Astrocyte (in vitro differentiated cells and primary cell): ENCODE measurements at places on chromosomes 5 and 9. TPM values are rescaled to one million over a fixed set of nuclear protein-coding genes. Genes with fewer than 3 reads are reported as not detected.
A peak's percentile ranks its signal among the peaks of the same experiment; 100 is the strongest.

GRCh38 chr5:78778538-78778937 is 130.0 kb upstream of the LHFPL2 start:
- H3K27me3 ChIP-seq = no peaks in the 10 kb centered on the region
- peak; percentile 81 for DNase-seq
- H3K27ac ChIP-seq = no peak overlapping the region
- peaks cover 16% of the 10 kb centered on the region for H3K4me1 ChIP-seq

DNA sequence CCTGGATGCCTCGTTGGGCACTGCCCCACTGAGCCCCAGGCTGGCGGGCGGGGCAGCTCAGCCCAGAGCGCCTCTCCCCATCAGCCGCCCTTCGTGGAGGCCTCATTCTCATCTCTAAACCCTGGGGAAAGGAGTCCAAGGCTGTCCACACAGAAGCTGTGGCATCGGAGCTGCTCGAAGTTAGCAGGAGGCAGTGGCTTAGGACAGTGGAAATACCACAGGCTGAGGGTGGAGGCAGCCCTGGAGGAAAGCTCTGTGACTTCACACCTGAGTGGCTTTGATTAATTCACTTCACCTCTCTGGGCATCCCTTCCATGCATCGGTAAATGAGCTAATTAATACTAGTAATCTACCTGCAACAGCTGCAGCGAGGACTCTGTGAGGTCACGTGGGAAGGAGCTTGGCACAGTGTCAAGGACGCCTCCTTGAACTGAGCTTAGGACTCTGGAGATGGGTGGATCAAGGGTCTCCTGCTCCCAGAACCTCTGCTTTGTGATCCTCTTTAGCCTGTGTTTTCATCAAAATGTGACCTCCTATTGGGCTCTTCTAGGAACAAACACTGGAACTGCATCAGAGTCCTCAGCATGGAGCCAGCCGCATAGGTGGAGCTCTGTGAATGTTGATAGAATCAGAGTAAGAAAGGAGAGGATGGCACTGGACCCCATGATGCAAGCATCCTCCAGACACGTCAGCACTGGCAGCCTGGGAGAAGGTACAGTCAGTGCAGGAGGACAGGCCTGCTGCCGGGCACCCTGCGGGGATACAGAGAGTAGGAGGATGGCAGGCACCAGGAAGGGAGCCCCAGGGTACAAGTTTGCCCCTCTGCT is 842 bp upstream of the ANGPTL2 start:
- no peaks in the 10 kb centered on the region for H3K36me3 ChIP-seq
- peaks cover 18% of the 10 kb centered on the region for H3K4me1 ChIP-seq
- no peak for DNase-seq
- H3K27ac ChIP-seq = no peak overlapping the region

- no peak for DNase-seq
- no peaks in the 10 kb centered on the region for H3K27me3 ChIP-seq
- H3K4me3 ChIP-seq = no peak overlapping the region
- no peak overlapping the region for H3K27ac ChIP-seq
- H3K4me1 ChIP-seq = no peaks in the 10 kb centered on the region
Observed at GRCh38 chr5:42929871-42930270, 110.2 kb downstream of the ANXA2R start.

DNA sequence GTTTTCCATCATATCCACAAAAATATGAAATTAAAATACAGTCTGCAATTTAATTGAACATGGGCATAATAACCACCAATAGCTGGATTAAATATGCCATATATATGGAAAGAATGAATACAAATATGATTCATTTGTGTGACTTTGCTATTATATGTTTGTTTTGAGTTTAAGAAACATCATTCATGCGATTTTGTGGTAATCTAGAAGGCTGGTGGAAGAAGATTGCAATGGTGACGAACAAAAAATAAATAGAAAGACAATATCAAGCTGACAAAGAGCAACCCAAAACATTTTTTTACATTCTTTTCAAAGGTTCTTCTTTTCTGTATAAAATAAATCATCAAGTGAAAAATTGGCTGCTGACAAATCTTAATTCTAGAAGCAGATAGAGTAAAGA is 610.0 kb downstream of the MAT2B start:
- no peak overlapping the region for H3K4me3 ChIP-seq
- no peaks in the 10 kb centered on the region for H3K27me3 ChIP-seq
- H3K27ac ChIP-seq = no peak overlapping the region
- H3K36me3 ChIP-seq = no peaks in the 10 kb centered on the region

GRCh38 chr9:126450668-126451205 is 124.1 kb downstream of the MVB12B start:
- H3K4me1 ChIP-seq = peaks cover 5% of the 10 kb centered on the region
- no peaks in the 10 kb centered on the region for H3K27me3 ChIP-seq
- no peak overlapping the region for H3K27ac ChIP-seq

DNA sequence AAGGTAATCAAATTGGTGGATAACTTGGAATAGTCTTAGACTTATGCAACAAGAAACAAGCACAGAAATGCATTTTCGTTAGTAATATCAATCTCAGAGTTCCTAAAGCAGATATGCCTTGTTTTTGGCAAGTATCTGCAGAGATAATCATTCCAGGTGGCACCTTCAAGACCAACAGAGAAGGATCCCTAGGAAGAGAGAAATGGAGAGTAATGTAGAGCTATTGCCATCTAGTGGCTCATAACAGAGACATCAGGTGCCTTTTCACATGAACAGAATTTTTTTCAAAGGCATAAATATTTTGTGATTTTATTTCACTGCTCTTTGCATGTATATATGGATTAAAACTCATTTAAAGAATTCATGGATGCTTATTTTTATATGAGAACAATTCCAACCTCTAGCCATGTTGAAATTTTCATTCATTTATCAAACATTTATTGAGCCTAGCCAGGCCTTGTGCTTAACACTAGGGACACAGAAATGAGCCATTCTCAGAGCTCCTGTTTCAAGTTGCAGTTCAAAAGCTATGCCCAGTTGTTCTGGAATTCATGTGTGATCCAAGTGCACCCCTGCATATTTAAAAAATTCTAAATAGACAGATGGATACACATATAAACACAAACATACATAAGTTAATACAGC is 117.5 kb upstream of the OR13F1 start:
- H3K4me1 ChIP-seq = no peaks in the 10 kb centered on the region
- no peaks in the 10 kb centered on the region for H3K27me3 ChIP-seq
- H3K36me3 ChIP-seq = no peaks in the 10 kb centered on the region
- no peak overlapping the region for H3K4me3 ChIP-seq
- no peak overlapping the region for H3K27ac ChIP-seq

Gene TAS2R1
- not detected in 2 replicates for total RNA-seq

- H3K27me3 ChIP-seq = no peaks in the 10 kb centered on the region
- peaks cover 20% of the 10 kb centered on the region for H3K36me3 ChIP-seq
- H3K27ac ChIP-seq = peak overlapping the region; percentile 77
- H3K4me3 ChIP-seq = no peak overlapping the region
- peaks cover 22% of the 10 kb centered on the region for H3K4me1 ChIP-seq
Observed at GRCh38 chr9:131180454-131180853, 55.1 kb downstream of the NUP214 start.

DNA sequence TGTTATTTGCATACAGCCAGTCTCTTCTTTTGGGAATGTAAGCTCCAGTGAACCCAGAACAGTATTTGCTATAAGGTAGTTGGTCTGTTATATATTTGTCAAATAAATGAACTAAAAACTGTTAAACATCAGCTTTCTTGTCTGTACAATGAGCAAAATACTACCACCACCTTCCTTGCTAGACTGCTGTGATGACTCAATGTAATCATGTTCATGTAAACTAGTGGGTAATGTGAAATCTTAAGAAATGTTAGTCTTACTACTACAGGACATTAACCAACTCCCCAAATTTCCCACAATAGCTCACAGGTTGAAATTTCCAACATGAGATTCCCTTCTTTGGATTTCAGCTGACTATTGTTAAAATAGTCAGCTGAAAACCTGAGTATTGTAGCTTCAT is 176.1 kb downstream of the TRPM3 start:
- H3K36me3 ChIP-seq = no peaks in the 10 kb centered on the region
- H3K27ac ChIP-seq = no peak overlapping the region
- H3K4me1 ChIP-seq = no peaks in the 10 kb centered on the region
- peaks cover 2% of the 10 kb centered on the region for H3K27me3 ChIP-seq
- H3K4me3 ChIP-seq = no peak overlapping the region
- no peak for DNase-seq

Gene APBA1
- total RNA-seq = 4.5 and 5.9 TPM in 2 replicates

GRCh38 chr5:43648499-43649124 is 45.6 kb downstream of the NNT start:
- no peak overlapping the region for H3K4me3 ChIP-seq
- no peaks in the 10 kb centered on the region for H3K27me3 ChIP-seq
- H3K36me3 ChIP-seq = peaks cover 5% of the 10 kb centered on the region
- DNase-seq = no peak
